ENCODE measurements at places on chromosomes 5 and 9.
A peak's percentile ranks its signal among the peaks of the same experiment; 100 is the strongest.

DNA sequence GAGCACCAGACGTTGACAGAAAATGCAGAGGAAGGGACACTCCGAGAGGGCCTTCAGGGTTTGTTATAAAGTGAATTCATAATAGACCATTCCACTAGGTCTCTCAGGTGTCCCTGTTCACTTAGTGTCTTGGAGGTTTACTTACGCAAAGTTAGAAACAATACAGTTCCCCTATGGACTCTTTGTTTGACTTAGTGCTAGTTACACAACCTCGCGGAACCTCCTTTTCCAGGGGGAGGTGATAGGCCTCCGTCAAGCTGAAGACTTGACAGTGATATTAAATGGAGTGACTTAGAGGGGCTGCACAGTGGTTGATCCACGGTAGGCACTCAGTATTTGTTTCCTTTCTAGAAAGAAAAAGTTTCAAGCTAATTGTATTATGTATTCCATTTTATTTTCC lies 1.3 kb downstream of the CCT5 start:
- peak overlapping the region; percentile 95 for H3K4me3 ChIP-seq
- no peak for DNase-seq
- H3K36me3 ChIP-seq: peaks cover 11% of the 10 kb centered on the region
- H3K27ac ChIP-seq: peak overlapping the region; percentile 99
- H3K27me3 ChIP-seq: no peaks in the 10 kb centered on the region

- no peak overlapping the region for H3K27ac ChIP-seq
- peaks cover 32% of the 10 kb centered on the region for H3K27me3 ChIP-seq
- no peaks in the 10 kb centered on the region for H3K36me3 ChIP-seq
- no peak for DNase-seq
- no peak overlapping the region for H3K4me3 ChIP-seq
Measured at GRCh38 chr5:147045290-147045689, 166.7 kb upstream of the PPP2R2B start.

DNA sequence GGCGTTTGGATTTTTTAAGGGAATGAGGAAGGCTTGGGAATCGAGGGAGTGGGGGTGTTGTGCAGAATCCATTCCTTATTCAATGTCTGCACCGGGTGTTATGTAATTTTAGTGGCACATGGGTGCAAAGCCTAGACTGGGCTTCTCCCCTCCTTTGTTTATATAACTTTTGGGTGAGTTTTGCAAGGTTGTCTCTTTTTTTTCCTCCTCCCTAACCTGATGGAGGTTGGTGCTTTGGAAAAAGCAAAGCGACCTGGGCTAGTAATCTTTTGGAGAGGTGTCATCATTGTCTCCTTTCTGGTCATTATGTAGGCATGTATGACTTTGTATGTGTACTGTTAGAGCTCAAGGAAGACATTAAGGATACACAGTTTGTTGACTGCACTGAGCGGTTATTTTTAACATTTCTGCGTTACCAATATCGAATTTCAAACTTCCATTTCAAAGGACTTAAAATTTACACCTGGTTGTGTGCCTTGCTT lies 3.1 kb downstream of the SMARCA2 start:
- peak overlapping the region; percentile 95 for H3K4me3 ChIP-seq
- peaks cover 3% of the 10 kb centered on the region for H3K36me3 ChIP-seq
- H3K27ac ChIP-seq: peak overlapping the region; percentile 94
- peaks cover 39% of the 10 kb centered on the region for H3K4me1 ChIP-seq
- no peaks in the 10 kb centered on the region for H3K27me3 ChIP-seq

DNA sequence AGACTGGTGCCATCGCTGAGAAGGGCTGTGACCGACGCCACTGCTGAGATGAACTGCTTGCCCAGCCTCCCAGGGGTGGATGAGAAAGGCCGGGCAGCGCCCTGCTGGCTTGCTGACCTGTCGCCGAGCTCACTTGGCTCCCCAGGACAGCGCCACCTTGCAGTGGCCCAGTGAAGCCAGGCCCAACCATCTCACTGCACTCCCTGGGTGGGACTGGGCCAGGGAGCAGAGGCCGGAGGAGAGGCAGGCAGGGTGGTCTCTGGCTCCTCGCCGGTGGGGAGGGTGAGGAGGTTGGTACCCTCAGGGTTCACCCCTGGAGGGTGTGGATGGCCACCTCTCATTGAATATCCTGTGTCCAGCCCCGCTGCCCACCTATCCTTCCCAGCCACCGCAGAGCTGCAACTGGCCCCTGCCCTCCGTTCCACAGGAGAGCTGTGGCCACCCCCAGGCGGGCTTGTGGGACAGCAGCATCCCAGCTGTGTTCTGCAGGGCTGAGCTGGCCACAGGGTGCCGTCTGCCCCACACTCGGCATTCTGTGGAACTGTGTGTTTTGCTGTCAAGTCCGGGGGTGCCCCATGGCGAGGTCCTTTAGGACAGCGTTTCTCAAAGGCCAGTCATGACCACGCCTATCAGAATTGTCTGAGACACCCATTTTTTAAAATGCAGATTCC lies 41.0 kb upstream of the FCN2 start:
- no peaks in the 10 kb centered on the region for H3K27me3 ChIP-seq
- H3K27ac ChIP-seq: no peak overlapping the region
- H3K4me3 ChIP-seq: no peak overlapping the region
- no peaks in the 10 kb centered on the region for H3K36me3 ChIP-seq

DNA sequence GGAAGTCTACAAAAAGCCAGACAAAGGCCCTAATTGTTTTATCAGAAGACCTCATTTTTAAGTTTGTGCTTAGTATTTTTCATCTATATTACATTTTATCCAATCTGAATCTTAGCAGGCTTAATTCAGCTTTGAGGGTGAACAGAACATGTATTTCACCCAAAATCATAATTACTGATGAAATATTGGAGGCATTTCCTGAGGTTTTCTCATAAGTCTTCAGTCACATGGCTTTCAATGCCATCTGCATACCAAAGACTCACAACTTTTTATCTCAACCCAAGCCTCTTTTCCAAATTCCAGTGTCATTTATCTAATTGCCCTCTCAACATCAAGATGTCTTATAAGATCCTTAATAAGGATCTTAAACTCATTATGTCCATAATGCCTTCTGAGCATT lies 150.8 kb downstream of the TTC39B start:
- no peak overlapping the region for H3K4me3 ChIP-seq
- H3K27me3 ChIP-seq: peaks cover 25% of the 10 kb centered on the region
- no peaks in the 10 kb centered on the region for H3K36me3 ChIP-seq
- H3K4me1 ChIP-seq: peaks cover 2% of the 10 kb centered on the region
- DNase-seq: no peak

DNA sequence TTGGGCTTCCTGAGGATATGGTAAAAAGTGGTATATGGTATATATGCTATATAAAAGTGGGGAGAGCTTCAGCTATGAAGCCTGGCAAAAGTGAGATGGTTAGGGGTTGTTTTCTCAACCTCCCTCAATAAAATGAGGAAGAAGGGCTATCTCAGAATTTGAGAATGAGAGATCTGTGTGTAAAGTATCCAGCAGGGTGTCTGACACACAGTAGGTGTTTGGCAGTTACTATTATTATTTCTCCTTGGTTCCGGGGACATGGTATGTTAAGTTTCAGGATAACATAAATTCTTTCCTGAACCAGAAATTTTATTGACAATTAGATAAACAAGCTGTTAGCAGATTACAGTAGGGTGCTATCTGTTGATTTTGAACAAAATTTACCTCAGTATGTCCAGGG lies 94.1 kb downstream of the DENND1A start:
- peaks cover 18% of the 10 kb centered on the region for H3K4me1 ChIP-seq
- no peak for DNase-seq
- H3K27me3 ChIP-seq: no peaks in the 10 kb centered on the region
- H3K36me3 ChIP-seq: peaks cover 3% of the 10 kb centered on the region

DNA sequence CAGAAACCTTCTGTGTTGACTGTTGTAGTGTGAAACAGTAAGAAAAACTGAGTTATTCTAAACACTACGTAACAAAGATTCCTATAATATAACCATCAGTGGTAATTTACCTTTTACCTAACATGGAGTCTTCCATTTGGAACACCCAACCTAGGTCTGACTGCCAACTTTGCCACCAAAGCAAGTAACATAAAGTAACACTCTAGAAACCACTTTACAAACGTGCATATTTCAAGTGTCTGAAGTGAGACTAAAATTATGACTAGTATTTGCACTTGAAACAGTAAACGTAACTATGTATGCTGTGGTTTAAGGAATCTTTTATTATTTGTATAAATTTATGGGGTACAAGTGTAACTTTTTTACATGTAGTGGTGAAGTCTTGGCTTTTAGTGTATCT lies 95.6 kb downstream of the SERINC5 start:
- DNase-seq: no peak
- no peaks in the 10 kb centered on the region for H3K27me3 ChIP-seq
- no peak overlapping the region for H3K4me3 ChIP-seq
- H3K27ac ChIP-seq: peak overlapping the region; percentile 71

GRCh38 chr5:67941614-67942401 lies 273.7 kb upstream of the PIK3R1 start:
- DNase-seq: no peak
- no peaks in the 10 kb centered on the region for H3K4me1 ChIP-seq
- H3K27me3 ChIP-seq: peaks cover 30% of the 10 kb centered on the region
- H3K4me3 ChIP-seq: no peak overlapping the region

DNA sequence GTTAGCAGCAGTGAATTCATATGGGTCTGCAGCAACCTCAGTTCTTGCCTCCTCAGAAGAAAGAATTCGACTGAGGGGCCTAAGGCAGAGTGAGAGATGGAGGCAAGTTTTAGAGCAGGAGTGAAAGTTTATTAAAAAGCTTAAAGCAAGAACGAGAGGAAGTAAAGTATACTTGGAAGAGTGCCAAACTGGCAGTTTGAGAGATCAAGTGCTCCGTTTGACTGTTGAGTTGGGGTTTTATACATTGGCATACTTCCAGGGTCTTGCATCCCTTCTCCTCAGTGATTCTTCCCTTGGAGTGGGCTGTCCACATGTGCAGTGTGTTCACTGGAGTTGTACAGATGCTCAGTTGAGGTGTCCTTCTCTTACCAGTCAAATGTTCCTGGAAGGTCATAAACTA lies 203.6 kb downstream of the SPATA31D1 start:
- no peak for DNase-seq
- H3K4me3 ChIP-seq: no peak overlapping the region
- no peaks in the 10 kb centered on the region for H3K27me3 ChIP-seq
- no peak overlapping the region for H3K27ac ChIP-seq

All from T-helper 17 cell (primary cell).